ENCODE measurements at places on chromosomes 7 and 10. TPM values are rescaled to one million over a fixed set of nuclear protein-coding genes. Genes with fewer than 3 reads are reported as not detected.
A peak's percentile ranks its signal among the peaks of the same experiment; 100 is the strongest.

DNA sequence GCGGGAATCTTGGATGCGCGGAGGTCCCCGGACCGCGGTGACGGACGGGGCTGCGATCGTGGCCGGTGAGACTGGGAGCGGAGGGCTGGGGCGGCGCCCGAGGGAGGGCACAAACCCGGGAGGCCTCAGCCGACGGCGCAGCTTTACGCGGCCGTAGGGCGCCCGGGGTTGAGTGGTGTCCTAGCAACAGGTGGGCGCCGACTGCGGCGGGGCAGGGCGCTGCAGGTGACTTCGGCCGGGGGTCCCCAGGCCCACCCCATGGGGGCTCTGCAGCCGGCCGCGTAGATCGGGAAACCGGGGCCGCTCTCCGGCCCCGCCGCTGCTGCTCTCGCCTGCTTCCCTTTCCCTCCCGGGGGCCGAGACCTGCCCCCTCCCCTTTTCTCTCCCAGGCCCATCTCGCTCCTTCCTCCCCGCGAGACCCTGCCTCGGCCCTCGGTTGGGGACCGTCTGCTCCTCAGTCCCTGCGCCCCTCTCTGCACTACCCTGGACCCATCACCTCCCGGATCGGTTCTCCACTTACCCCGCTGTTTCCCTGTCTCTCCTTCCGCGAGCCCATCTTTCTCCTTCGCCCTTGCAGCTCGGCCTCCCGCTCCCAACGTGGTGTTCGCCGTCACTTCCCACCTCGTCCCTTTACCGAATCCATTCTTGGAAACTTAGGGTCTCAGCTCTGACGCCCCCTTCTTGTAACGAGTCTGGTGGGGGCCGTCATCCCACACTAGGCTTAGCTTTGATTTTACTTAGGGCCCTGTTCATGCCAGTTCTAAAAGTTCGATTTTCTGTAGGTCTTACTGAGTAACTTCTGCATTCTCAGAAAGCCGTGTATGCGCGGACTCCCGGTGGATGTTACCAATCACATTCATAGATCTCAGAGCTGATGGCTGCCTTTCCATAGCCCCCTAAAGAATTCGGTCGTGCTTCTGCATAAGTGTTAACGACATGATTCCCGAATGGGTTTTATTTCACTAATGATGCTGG is 18.5 kb upstream of the ACBD5 start:
- no peaks in the 10 kb centered on the region for H3K36me3 ChIP-seq
- no peaks in the 10 kb centered on the region for H3K27me3 ChIP-seq
- no peak for DNase-seq
- no peak overlapping the region for H3K27ac ChIP-seq

GRCh38 chr7:127251036-127251464 is 1.7 kb downstream of the GRM8 start:
- H3K27ac ChIP-seq = no peak overlapping the region
- H3K4me3 ChIP-seq = no peak overlapping the region
- no peaks in the 10 kb centered on the region for H3K36me3 ChIP-seq

GRCh38 chr10:19987931-19988330 is 171.7 kb downstream of the PLXDC2 start:
- no peak overlapping the region for H3K27ac ChIP-seq
- H3K36me3 ChIP-seq = no peaks in the 10 kb centered on the region
- H3K4me1 ChIP-seq = no peaks in the 10 kb centered on the region
- H3K4me3 ChIP-seq = no peak overlapping the region
- no peaks in the 10 kb centered on the region for H3K27me3 ChIP-seq

FFAR4 gene
- 1.5 TPM for total RNA-seq

DNA sequence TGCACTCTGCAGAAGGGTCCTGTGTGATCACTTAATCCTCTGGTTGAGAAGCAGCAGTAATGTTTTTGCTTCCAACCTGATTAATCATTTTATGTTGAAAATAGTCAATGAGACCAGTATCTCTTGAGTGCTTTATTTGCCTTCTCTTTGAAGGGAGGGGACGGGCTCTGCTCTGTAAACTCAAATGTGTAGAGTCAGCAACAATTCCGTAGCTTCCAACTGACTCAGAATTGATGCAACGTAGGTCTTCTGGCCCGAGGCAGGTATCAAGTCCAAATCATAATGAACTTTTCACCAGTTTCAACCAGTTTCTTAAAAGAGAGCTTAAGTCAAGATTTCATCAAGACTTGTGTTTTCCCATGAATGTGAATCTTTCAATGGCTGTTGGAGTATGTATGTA is 26.3 kb downstream of the GUSB start:
- H3K36me3 ChIP-seq = peaks cover 13% of the 10 kb centered on the region
- DNase-seq = no peak
- H3K27me3 ChIP-seq = no peaks in the 10 kb centered on the region
- no peak overlapping the region for H3K27ac ChIP-seq
- H3K4me1 ChIP-seq = 0 out of 2 replicates have a peak, but pooled peaks cover 5% of the 10 kb centered on the region
- H3K4me3 ChIP-seq = no peak overlapping the region

CYP3A5 gene
- total RNA-seq = not detected

GRCh38 chr10:24703700-24704099 is 20.0 kb downstream of the ARHGAP21 start:
- H3K27ac ChIP-seq = no peak overlapping the region
- H3K36me3 ChIP-seq = no peaks in the 10 kb centered on the region
- no peak for DNase-seq
- H3K27me3 ChIP-seq = no peaks in the 10 kb centered on the region
- H3K4me1 ChIP-seq = peaks cover 47% of the 10 kb centered on the region

- no peak overlapping the region for H3K27ac ChIP-seq
- H3K4me3 ChIP-seq = no peak overlapping the region
- H3K27me3 ChIP-seq = no peaks in the 10 kb centered on the region
- H3K4me1 ChIP-seq = peaks cover 3% of the 10 kb centered on the region
These were observed 51.2 kb upstream of the LBX1 start for GRCh38 chr10:101280511-101280910.

- no peak overlapping the region for H3K4me3 ChIP-seq
- DNase-seq = peak; percentile 78
These were observed 17.6 kb upstream of the IMPDH1 start for GRCh38 chr7:128427289-128427891.

- peak; percentile 31 for DNase-seq
- H3K27me3 ChIP-seq = no peaks in the 10 kb centered on the region
- H3K27ac ChIP-seq = no peak overlapping the region
- H3K4me1 ChIP-seq = peaks cover 16% of the 10 kb centered on the region
These were observed 166.3 kb downstream of the LCOR start for GRCh38 chr10:96998329-96998888.

DNA sequence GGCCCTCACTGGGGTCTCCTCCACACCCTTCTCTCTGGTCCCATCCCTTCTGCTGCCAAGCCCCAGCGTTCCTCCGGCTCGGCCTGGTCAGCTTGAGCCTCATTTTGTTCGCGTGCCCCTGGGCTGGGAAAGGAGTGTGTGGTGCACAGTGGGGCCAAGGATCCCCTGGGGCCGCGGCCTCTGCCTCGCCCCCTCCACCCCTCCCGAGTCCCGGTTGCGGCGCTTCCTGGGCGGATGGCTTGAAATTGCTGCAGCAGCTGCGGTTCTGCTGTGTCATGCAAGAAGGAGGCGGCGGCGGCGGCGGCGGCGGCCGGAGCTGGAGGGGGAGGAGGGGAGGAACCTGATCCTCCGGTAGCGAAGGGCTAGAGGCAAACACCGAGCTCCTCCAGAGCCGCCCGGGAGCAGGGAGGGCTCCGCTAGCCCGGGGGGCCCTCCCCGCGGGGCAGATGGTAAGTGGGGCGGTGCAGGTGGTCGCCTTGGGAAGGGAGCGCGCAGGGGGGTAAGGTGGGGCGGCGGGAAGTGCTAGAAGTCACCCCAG is 217.8 kb upstream of the MKLN1 start:
- H3K27ac ChIP-seq = peak overlapping the region; percentile 96
- peaks cover 37% of the 10 kb centered on the region for H3K4me1 ChIP-seq
- DNase-seq = peak; percentile 77
- no peaks in the 10 kb centered on the region for H3K36me3 ChIP-seq
- no peaks in the 10 kb centered on the region for H3K27me3 ChIP-seq

DNA sequence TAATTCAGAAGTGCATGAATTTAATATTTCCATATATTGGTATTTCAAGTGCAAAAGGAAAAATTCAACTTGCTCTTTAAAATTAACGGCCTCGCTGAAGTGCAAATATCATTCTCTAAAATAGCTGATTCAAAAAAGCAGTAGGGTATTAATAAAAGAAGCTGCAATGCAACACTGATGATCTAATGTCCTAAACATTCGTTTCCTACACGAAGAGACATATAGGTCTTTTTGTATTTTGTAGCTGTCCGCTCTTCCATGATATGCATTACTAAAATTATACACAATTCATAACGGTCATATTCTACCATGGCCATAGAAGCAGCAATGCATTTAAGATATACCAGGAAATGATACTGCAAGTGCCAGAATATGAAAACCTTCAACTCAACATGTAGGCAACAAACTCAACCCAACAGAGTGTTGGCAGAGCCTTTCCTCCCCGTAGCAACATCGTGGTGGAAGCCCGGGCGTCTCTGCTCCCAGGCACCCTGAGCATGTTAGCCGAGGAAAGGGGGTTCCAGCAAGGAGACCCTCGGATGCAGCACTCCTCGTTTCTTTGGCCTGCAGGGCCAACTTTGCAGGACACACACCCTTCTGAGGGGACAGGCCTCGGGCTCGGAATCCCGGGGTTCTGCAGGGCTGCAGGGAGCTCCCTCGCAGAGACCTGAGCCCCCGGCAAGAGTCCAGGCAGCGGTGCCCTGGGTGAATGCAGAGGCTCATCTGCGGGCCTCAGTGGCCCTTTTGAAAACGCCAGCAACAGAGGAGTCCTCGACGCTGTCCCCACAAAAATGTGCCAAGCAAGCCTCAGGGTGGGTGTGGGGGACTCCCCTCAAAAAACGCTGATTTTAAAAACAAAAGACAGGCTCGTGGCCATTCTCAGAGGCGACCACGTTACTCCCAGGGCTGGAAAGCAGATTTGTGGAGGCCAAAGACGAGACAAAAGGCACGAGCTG is 1.6 kb downstream of the FAM171A1 start:
- no peak for DNase-seq
- H3K4me1 ChIP-seq = peaks cover 5% of the 10 kb centered on the region
- H3K27me3 ChIP-seq = no peaks in the 10 kb centered on the region
- peak overlapping the region; percentile 70 for H3K4me3 ChIP-seq
- no peak overlapping the region for H3K27ac ChIP-seq
- H3K36me3 ChIP-seq = no peaks in the 10 kb centered on the region

ITGA8 gene
- total RNA-seq = not detected

GRCh38 chr7:149742075-149742701 is 31.2 kb downstream of the ZNF467 start:
- H3K4me3 ChIP-seq = peak overlapping the region; percentile 66
- H3K4me1 ChIP-seq = no peaks in the 10 kb centered on the region
- H3K27ac ChIP-seq = no peak overlapping the region
- H3K36me3 ChIP-seq = no peaks in the 10 kb centered on the region

DNA sequence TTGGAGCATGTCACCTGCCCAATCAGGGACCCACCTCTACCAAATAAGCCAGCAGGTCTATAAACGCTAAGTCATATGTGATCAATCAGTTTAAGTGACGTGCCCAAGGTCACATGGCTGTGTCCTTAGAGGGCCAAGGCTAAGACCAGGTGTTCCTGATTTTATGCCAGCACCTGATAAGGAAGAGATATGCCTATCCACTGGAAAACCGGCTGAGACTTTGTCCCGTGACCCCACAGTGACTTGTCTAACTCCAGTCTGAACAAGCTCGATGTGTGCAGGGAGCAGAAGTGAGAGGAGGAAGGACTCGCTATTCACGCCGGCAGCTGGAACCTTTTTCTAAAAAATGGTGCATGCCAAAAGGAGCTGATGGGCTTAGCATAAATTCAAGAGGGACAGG is 57.0 kb downstream of the PRKAG2 start:
- no peak for DNase-seq
- H3K27me3 ChIP-seq = no peaks in the 10 kb centered on the region
- H3K27ac ChIP-seq = no peak overlapping the region
- peaks cover 15% of the 10 kb centered on the region for H3K4me1 ChIP-seq

GRCh38 chr10:99524050-99524666 is 8.6 kb upstream of the NKX2-3 start:
- H3K36me3 ChIP-seq = no peaks in the 10 kb centered on the region
- peaks cover 59% of the 10 kb centered on the region for H3K27me3 ChIP-seq
- no peaks in the 10 kb centered on the region for H3K4me1 ChIP-seq
- no peak for DNase-seq
- H3K4me3 ChIP-seq = no peak overlapping the region

GRCh38 chr7:20350518-20350951 is 19.8 kb downstream of the ITGB8 start:
- peak overlapping the region; percentile 95 for H3K27ac ChIP-seq
- no peak for DNase-seq
- H3K4me1 ChIP-seq = peaks cover 46% of the 10 kb centered on the region
- H3K4me3 ChIP-seq = no peak overlapping the region

COBL gene
- total RNA-seq = 8.8 TPM

DNA sequence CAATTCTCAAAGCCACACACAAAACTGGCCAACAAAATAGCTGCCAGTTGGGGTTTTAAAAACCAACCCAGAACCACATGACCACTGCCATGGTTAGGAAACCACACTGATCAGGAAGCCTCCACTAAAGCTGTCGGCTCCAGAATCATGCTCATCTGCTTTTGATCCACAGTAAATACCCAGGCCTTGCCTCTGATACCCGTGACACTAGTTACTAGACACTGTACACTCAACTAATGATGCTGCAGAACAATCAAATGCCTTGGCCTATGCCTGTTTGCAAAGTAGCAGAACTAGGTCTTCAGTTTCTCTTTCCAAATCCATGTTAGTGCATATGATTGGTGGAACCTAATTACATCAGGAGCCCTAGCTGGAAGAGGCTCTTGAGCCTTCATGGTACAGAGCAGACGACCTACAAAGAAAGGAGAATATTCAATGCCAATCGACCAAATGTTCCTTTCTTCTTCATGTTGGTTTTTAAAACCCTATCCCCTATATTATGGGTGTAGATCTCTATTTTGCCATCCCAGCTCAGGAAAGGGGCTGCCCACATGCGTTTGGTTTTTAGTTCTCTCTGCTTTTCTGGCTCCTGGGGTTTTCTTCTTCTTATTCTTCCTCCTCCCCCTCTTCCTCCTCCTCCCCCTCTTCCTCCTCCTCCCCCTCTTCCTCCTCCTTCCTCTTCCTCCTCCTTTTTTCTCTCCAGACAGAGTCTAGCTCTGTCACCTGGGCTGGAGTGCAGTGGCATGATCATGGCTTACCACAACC is 76.6 kb downstream of the CNNM2 start:
- H3K4me1 ChIP-seq = peaks cover 20% of the 10 kb centered on the region
- H3K4me3 ChIP-seq = no peak overlapping the region
- H3K27me3 ChIP-seq = no peaks in the 10 kb centered on the region
- no peak for DNase-seq

DNA sequence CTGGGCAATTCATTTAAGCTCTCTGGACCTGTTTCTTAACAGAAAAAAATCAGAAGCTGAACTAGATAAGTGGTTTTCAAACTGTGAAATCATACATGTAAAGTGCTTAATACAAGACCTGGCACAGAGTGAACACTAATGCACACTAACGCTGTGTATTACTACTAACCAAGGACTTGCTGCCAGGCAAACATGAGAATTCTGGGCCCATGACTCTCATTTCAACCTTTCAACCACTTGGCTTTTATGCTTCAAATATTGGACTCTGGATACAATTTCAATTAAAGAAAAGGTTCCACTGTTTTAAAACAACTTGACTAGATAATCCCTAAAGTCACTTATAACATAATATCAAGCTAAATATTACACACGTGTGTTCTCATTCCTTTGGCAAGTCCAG is 73.4 kb downstream of the SRPK2 start:
- H3K36me3 ChIP-seq = no peaks in the 10 kb centered on the region
- DNase-seq = no peak

ZNF853 gene
- total RNA-seq = 1.0 TPM

Measured in PC-3 (cell line).